ENCODE measurements at places on chromosomes 16 and 17.

DNA sequence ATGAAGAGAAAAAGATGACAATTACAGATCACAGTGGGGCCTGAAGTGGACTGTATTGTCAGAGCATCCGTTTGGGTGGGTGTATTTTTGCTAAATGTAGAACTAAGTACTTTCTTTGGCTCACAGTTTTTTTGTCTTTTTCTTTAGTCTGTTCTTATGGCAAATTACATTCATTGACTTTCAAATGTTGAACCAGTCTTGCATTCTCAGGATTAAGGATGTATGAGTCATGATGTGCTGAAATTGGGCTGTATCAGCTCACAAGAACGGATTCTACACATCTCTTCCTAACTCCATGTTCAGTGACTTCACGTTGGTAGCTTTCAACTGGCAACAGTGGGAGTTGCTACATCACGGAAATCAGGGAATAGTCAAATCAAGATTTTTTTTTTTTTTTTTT, 66.5 kb downstream of the TEX2 start:
- DNase-seq: peak; percentile 52

DNA sequence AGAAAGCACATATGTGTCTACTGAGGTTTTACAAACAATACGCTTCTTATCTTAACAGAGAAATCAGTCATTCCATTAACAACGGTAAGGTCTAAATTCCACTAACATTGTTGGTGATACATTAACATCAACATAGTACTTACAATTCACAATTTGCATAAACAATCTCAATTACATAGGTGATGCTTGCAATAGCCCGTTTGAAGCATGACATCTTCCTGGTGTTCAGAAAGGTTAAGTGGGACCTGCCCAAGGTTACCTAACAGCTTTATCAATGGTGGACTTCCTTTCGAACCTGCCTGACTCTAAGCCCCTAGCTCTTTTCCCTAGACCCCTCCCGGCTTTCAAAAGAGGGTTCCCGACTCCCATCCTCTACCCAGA, 699 bp downstream of the FAM222B start:
- DNase-seq: no peak

DNA sequence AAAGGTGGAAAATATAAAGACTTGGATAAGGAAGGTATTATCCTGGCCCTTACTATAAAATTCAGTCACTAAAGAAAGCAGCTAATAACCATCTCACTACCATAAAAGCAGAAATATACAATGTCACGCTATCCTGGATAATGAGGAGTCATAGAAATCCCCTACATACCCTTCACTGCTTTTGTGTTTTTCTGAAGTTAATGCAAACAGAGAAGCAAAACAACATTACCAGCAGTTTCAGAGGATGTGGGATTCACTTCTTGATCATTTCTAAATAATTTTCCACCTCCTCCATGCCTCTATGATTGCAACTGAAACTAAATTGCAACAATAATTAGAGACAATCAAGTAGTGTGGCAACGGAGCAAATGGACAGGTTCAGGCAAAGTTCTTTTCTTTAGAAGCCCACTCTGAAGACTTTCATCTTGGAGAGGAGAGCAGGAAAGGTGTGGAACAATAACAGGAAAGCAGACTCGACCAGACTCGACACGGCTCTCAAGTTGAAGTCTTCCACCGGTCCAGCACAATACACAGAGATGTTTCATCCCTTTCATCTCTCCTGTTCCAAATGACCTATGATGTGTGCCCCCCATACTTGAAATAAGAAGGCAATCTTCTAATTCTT, 10.2 kb downstream of the CYTH1 start:
- no peak for DNase-seq

GRCh38 chr16:69476920-69477443, 52.6 kb downstream of the CYB5B start:
- peak; percentile 80 for DNase-seq

DNA sequence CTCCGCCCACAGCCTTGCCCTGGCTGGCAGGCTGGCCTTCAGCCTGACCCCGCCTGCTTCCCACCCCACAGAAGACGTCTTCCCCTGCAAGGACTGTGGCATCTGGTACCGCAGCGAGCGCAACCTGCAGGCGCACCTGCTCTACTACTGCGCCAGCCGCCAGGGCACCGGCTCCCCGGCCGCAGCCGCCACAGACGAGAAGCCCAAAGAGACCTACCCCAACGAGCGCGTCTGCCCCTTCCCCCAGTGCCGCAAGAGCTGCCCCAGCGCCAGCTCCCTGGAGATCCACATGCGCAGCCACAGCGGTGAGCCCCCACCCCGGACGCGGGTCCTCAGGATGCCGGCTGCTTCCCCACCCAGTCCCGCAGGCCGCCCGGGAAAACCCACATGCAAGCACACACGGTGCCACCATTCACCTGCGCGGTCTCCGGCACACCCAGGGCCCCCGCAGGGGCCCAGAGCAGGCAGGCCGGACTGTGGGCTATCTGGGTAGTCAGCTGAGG, 38.2 kb upstream of the ZC3H18 start:
- DNase-seq: no peak

DNA sequence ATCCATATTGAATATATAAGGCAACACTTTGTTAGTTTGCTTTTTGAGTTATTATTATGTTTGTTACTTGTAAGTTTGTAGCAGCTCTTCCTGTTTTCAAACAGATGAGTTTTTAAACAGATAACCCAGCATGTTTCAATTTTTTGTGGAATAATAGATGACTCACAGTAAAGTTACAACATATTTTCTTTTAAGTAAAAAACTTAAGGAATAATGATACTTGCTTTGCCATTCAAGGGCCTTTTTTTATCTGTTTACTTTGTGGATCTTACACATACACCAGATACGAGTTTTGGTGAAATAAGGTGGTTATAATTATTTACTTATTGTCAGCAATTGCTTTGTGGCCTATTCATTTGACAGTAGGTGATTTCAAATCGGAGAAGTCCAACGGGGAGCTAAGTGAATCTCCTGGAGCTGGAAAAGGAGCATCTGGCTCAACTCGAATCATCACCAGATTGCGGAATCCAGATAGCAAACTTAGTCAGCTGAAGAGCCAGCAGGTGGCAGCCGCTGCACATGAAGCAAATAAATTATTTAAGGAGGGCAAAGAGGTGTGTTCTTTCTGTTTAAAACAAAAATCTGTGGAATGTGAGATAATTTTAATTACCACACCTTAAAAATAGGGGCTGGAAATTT, 66.3 kb downstream of the BPTF start:
- peak; percentile 24 for DNase-seq
